ENCODE measurements at places on chromosomes 2 and 18. TPM values are rescaled to one million over a fixed set of nuclear protein-coding genes. Genes with fewer than 3 reads are reported as not detected.

MYOM1 gene
- 2.6 TPM for total RNA-seq

DNA sequence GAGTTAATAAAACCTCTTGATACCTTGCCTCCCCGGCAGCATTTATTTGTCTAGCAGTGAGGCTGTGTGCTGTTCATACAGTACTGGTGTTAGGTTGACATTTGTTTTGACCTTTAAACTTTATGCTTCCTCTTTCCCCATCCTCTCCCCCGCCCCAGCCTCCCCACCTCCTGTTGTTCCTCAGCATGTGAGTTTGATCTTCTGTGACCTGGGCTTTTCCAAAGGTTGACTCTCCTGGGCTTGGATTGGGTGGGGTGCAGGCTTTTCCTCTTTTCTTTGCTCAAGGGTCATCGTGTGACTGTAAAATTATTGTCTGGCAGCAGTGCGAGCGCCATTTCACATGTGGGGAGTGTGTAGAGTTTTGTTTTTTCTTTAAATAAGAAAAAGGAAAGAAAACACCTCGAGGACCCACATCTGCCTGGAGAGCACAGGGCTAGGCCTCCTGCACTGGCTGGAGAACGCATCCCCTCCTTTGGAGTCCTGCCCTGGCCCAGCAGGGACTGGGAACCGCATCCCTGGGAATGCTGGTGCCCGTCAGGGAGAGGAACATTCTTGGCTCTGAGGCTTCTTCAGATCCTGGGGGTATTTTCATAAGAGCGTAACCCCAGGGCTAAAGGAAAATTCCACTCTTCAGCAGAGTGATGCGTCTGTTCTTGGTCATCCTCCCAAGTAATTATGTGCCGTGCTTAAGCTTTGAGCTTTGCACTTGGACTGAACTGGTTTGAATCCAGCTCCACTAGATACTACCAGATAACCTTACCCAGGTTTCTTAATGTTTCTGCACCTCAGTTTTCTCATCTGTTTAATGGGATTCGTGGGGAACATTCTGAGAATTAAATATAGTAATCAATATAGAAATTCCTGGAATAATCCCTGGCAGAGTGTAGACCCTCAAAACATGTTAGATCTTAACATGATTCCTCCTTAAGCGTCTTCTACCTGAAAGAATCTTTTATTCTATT is 91.5 kb downstream of the SETBP1 start:
- no peaks in the 10 kb centered on the region for H3K4me1 ChIP-seq
- no peak overlapping the region for H3K4me3 ChIP-seq
- H3K27me3 ChIP-seq: no peaks in the 10 kb centered on the region
- H3K36me3 ChIP-seq: no peaks in the 10 kb centered on the region
- DNase-seq: no peak
- no peak overlapping the region for H3K27ac ChIP-seq

SOX11 gene
- not detected for total RNA-seq

- DNase-seq: no peak
- H3K36me3 ChIP-seq: no peaks in the 10 kb centered on the region
- H3K4me1 ChIP-seq: no peaks in the 10 kb centered on the region
- H3K27ac ChIP-seq: no peak overlapping the region
Measured at GRCh38 chr2:63000801-63001200, 49.8 kb upstream of the OTX1 start.

DNA sequence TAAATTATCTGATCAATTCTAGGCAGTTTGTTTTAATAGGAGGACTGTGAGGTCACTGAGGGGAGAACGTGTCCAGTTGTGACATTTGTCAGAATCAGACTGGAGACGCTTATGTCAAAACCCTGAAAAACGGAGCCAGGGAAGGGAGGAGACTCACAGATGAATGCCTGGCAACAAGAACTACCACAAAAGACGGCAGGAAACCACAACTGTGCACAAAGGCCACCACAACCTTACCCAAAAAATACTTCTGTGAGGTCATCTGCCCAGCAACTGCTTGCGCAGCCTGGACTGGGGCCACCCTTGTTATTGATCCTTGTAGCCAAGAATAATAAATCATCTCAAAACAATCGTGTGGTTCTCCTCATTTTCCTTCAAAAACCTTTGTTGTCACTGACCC is 173.0 kb upstream of the ALKAL2 start:
- no peak overlapping the region for H3K27ac ChIP-seq
- peaks cover 21% of the 10 kb centered on the region for H3K4me1 ChIP-seq
- no peaks in the 10 kb centered on the region for H3K27me3 ChIP-seq

DNA sequence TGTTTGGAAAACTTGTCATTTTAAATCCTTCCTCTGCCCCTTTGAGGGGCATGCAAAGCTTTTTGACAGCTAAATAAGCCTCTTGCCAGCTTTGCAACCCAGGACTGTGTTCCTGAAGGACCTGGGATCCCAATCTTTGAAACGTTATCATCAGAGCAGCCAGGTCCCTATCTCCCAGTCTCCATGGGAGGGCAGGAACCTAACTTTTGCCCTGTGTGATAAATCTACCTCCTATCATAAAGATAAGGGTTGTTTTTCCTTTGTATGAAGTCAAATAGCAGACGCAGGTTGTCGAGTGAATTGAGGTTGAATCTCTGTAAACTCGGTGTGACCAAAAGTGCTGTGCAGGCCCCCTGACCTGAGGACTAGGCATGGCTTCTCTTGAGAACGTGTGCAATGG is 30.1 kb downstream of the TPRKB start:
- DNase-seq: no peak
- no peaks in the 10 kb centered on the region for H3K36me3 ChIP-seq
- no peaks in the 10 kb centered on the region for H3K27me3 ChIP-seq
- no peak overlapping the region for H3K27ac ChIP-seq
- H3K4me3 ChIP-seq: no peak overlapping the region
- no peaks in the 10 kb centered on the region for H3K4me1 ChIP-seq

DNA sequence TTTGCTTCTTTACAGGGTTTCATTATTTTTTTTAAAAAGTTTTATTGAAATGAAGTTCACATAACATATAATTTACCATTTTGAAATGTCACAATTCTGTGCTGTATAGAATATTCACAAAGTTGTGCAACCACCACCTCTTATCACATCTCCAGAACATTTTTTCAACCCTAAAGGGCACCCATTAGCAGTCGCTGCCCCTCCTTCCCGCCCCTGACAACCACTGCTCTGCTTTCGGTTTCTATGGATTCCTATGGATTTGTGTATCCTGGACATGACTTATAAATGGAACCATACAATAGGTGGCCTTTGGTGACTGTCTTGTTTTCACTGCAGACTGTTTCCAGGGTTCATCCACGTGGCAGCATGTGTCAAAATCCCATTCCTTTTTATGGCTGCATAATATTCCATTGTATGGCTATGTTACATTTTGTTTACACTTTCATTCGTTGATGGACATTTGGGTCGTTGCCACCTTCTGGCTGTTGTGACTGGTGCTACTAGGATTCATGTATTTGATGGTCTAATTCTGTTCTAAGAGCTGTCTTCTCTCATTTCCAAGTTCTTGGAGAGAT is 52.6 kb downstream of the SH3BP4 start:
- H3K36me3 ChIP-seq: no peaks in the 10 kb centered on the region
- H3K27me3 ChIP-seq: no peaks in the 10 kb centered on the region
- no peak overlapping the region for H3K27ac ChIP-seq
- H3K4me3 ChIP-seq: no peak overlapping the region

PIK3C3 gene
- 61.5 TPM for total RNA-seq

- H3K27ac ChIP-seq: no peak overlapping the region
- no peaks in the 10 kb centered on the region for H3K4me1 ChIP-seq
- no peak overlapping the region for H3K4me3 ChIP-seq
- DNase-seq: no peak
- no peaks in the 10 kb centered on the region for H3K27me3 ChIP-seq
Measured at GRCh38 chr2:151691631-151692030, 42.6 kb downstream of the NEB start.

CRACDL gene
- 0.64 TPM for total RNA-seq

DNA sequence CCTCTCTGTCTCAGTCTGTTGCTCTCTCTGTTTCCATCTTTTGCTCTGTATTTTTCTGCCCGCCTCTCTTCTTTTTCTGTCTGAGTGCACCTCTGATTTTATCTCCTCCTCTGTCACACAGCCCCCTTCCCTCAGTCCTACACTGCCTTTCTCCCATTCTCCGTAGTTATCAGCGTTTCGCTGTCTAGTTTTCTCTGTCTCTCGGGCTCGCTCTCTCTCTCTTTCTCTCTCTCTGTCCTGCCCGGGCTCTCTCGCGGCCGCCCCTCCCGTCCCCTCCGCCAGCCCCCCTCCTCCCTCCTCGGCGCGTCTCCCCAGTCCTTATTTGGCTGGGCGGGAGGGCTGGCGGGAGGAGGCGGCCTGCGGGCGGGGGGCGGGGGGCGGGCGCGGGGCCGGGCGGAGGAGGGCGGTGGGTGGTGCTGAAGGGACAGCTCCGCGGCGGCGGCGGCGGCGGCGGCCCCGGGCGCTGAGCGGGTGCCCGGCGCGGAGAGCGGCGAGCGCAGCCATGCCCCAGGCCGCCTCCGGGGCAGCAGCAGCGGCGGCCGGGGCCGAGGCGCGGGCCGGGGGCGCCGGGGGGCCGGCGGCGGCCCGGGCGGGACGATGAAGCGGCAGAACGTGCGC is at the start of gene KCNK3:
TSS of gene KCNK3 (plus strand) at position 444 of the 618 bp plus-strand sequence. CDS start at position 598, 154 bp downstream.
- no peak within 1 kb of the TSS for H3K27ac ChIP-seq
- no peaks in the 10 kb centered on the region for H3K4me1 ChIP-seq
- H3K36me3 ChIP-seq: no peaks in the 10 kb centered on the region
- peak; percentile 37 for DNase-seq
- no peak within 1 kb of the TSS for H3K4me3 ChIP-seq
- peaks cover 5% of the 10 kb centered on the region for H3K27me3 ChIP-seq

NEU2 gene
- total RNA-seq: not detected

SELENOI gene
- total RNA-seq: 29.7 TPM

All from naive thymus-derived CD4-positive, alpha-beta T cell (primary cell).